Activated CD8-positive, alpha-beta memory T cell treated with anti-CD3 and anti-CD28 coated beads for 1 hour (primary cell): ENCODE measurements at places on chromosomes 7 and 10.

- DNase-seq: no peak
These were observed 43.3 kb upstream of the ITGA8 start for GRCh38 chr10:15763006-15763405.

- no peak for DNase-seq
These were observed 14.9 kb upstream of the ITGB1 start for GRCh38 chr10:32972929-32973328.

DNA sequence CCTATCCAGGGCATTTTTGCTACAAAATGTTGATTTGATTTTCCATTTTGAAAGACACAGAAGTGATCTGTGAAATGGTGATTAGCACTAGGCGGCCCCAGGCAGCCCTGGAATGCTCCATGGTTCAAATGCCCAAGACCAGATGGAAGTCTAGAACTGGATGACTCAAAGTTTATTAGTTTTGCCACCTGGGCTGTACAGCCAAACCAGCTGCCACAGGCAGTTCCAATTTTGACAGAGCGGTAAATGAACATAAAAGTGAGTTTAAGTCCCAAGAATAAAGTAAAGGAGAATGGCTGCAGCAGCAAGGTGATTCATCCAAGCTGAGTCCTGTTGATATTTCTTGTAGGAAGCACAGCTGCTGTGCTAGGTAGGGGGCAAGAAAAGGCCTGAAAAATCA lies 180.5 kb downstream of the SUGCT start:
- no peak for DNase-seq

DNA sequence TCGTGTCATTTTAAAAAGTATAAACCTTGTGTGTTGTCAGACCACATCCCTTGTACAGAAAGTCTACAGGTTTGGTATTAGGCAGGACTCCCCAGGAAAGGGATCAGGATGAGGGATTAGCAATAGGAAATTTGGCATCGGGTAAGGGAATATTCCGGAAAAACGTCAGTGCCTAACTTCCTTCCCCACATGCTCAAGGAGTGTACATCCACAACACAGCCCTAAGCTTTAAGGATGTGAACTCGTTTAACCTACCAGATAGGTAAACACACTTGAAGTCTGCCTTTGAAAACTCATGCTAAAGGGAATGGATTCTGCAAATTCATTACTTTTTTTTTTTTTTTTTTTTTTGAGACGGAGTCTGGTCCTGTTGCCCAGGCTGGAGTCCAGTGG lies 194.9 kb downstream of the SKIDA1 start:
- no peak for DNase-seq

DNA sequence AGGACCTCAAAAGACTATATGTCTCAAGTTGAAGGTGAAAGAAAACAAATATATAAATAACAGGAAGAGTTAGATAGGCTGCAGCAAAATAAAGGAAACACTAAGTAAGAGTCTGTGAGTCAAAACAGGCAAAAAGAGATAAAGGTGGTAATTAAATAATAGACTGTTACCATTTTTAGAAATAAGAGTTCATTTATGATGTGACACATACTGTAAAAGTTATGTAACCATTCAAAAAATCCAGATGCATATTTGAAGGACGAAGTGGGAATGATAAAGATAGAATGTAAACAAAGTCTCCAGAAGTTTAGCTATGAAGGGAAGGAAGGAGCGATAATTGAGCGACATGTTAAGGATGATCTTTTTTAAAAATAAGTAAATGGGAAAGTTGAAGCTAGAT lies 50.5 kb downstream of the HECTD2 start:
- DNase-seq: no peak

- DNase-seq: no peak
These were observed 84.1 kb upstream of the LRRC18 start for GRCh38 chr10:49023752-49024151.

- DNase-seq: no peak
These were observed 141.3 kb upstream of the ZMIZ1 start for GRCh38 chr10:78927257-78927995.

DNA sequence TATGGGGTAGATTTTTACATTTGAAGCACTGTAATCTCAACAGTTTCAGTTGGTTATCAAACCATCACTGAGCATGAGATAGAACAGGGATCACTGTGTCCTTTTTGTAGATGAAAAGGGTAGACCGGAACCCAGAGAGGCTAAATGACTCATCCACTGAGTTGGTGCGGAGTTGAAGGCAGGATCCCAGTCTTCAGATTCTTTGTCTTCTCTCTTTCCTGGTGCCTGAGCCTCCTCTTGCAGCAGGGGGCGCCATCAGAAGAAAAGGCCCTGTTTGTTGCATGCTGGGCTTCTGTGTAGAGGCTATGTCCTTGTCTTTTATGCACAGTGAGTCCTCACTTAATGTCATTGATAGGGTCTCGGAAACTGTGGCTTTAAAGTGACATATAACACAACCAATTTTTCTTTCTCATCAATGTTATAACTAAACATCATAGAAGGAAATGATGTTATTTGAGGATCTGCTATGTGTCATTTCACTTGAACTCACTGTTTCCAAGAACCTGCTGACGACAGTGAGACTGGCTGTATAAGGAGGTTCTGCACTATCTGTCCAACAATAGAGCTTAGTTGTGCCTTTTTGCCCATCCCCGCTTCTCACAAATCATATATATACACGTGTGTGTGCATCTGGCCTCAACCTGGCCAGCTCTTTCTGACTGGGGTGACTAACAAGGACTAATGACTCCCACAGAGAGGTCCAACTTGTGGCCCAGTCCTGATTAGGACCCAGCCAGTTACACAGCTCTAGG lies 14.3 kb downstream of the ZNF282 start:
- DNase-seq: peak; percentile 19

GRCh38 chr7:149454750-149455149 lies 6.1 kb downstream of the ZNF777 start:
- DNase-seq: no peak

- no peak for DNase-seq
These were observed 15.8 kb upstream of the C10orf90 start for GRCh38 chr10:126686268-126686667.

DNA sequence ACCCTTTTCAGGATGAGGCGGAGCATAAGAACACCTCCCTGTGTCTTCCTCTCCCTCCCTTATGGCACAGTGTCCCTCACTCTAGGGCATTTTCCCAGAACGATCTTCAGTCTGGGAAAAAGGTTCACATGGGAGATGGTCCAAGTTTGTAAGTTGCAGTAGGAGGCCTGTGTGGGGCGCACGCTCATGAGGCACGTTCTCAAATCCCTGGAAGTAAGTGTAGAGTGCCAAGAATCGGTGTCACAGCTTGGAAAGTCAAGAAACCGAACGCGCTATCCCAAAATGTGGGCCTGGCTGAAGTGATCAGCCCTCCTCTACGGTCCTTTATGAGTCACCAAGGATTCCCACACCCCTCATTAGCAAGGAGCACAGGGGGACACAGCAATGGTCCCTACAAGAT lies 23.9 kb upstream of the SMARCD3 start:
- DNase-seq: no peak

- no peak for DNase-seq
These were observed 175.9 kb downstream of the USP6NL start for GRCh38 chr10:11435581-11435981.

DNA sequence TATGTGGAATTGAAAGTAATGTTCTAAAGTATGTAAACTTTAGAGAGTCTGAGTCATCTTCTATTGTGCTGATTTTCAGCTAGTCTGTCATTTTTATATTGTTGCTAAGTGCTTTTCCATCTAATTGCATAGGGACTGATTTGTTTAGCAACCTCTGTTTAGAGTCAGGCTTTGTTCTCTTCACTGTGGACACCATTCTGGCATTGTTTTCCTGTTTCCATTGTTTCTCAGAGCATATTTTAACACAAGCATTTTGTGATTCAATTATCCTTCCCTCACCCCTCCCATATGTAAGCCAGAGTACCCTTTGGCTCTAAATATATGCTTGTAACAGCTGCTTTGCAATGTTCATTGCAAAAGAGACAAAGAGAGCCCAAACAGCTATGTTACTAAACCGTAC lies 748.4 kb upstream of the PHF14 start:
- no peak for DNase-seq

DNA sequence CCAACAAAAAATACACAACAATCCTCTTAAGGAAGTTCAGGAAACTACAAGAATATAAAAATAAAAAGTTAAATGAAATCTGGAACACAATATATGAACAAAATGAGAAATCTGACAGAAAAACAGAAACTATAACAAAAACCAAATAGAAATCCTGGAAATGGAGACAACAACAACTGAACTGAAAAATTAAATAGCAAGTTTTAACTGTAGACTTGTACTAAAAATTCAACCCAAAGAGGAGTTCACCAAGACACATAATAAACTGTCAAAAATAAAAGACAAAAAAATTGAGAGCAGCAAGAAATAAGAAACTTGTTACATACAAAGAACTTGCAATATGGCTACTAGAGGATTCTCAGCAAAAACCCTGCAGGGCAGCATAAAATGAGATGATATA lies 45.1 kb downstream of the HBP1 start:
- DNase-seq: no peak

DNA sequence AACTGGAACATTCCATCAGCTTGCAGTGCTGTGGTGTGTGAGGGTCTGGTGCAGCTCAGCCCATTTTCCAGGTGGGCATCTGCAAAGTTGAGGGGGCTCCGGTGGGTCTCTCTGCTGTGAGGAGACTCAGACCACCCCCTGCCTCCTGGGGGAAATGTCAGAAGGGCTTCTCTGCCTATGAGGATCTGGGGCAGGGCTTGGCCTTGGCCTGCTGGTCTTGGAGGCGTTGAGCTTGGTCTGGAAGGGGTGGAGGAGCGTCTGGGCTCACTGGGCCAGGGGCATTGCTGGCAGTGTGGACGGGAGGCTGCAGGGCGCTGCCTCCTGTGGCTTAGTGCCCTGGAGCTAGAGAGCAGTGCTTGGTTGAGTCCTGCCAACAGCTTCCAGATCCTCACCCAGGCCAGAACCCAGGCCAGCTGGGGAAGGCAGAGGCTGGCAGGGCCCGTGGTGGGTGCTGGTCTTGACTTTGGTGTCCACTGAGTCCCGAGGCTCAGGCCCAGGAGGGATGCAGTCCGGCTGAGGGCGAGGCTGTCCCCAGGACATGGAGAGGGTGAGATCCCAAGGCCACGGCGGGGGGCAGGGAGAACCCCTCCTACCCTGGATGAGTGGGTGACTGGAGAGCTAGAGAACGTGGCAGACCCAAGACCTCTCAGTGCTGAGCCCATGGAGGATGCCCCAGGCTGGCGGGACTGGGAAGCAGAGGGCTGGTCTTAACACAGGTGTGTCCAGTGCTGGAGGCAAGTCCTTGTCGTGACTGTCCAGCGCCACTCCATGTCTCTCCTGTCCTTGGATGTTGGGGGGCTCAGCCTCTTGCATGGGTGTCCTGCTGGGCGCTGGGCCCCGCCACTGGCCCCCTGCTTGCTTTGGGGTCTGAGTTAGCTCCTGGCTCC lies 2.8 kb downstream of the SPRN start:
- no peak for DNase-seq

DNA sequence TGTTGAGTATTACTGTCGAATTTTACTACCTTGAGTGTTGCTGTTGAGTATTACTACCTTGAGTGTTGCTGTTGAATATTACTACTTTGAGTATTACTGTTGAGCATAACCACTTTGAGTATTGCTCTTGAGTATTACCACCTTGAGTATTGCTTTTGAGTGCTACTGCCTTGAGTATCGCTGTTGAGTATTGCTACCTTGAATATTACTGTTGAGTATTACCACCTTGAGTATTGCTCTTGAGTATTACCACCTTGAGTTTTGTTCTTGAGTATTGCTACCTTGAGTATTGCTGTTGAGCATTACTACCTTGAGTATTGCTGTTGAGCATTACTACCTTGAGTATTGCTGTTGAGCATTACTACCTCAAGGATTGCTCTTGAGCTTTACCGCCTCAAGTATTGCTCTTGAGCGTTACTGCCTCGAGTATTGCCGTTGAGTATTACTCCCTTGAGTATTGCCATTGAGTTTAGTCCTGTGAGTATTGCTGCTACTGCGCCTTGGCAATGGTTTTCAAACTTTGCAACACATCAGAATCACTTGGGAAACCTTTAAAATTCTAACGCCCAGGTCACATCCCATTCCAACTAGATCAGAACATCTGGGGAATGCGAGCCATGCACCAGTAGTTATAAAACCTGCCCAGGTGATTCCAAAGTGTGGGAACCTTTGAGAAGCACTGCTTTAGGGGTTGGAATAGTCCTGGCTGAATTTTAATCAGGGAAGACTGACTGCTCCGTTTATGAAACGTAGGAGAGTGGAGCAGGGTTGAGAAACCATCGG lies 61.7 kb downstream of the TCF7L2 start:
- DNase-seq: no peak

DNA sequence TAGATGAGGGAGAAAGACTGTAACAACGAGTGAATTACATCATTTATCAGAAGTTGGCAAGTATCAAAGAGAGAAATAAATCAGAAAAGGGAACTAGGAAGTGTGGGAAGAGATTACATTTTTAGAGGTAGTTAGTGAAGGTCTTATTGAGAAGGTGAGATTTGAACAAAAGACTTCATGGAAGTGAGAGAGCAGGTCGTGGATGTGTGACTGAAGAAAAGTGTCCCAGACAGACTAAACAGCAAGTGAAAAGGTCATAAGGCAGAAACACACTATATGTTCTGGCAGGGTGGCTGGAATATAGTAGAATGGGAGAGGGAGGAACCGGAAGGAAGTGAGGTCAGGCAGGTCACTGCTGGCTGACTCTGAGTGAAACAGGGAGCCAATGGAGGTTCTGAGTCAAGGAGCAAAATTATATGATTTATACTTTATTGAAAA lies 35.7 kb upstream of the RHOBTB1 start:
- no peak for DNase-seq

DNA sequence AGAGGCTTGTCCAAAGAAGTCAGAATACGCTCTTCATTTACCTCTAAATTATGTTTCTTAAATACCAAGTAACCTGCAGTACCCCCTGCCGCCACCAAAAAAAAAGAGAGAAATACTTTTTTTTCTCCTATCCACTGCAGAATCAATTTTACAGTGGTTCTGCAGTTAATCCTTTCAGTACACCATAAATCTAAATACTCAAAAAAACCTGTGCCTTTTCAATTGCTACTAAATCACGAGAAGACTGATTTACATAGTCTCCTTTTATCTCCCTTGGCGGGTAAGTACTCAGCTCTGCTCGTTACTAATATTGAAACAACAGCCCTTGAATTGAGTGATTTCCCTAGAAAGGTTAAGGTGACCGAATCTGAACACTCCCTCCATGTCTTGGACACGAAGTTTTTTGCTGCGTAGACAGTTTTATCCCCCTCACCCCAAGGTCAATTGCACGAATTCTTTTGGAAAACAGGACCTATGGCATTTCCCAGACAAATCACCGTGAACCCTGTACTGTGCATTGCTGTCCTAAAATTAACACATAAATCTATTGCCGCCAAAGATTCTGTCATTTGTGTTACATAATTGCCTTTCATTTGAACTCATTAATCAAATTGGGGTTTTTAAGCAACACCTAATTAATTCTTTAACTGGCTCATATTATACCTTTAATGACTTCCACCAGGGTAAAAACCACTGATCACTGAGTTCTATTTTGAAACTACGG lies 512 bp upstream of the VIM start:
- DNase-seq: no peak

GRCh38 chr7:69935107-69935506 lies 336.8 kb downstream of the AUTS2 start:
- DNase-seq: no peak
